ENCODE measurements at places on chromosomes 16 and 17. TPM values are rescaled to one million over a fixed set of nuclear protein-coding genes. Genes with fewer than 3 reads are reported as not detected.

The ITGB4 gene
- 14.8 TPM for total RNA-seq

The YBX2 gene
- 2.7 TPM for total RNA-seq

The SPEM3 gene
- total RNA-seq = not detected

The CLDN7 gene
- 147 TPM for total RNA-seq

The ZSWIM7 gene
- total RNA-seq = 27.9 TPM

The SEPTIN12 gene
- 0.78 TPM for total RNA-seq

The TNS4 gene
- total RNA-seq = not detected

DNA sequence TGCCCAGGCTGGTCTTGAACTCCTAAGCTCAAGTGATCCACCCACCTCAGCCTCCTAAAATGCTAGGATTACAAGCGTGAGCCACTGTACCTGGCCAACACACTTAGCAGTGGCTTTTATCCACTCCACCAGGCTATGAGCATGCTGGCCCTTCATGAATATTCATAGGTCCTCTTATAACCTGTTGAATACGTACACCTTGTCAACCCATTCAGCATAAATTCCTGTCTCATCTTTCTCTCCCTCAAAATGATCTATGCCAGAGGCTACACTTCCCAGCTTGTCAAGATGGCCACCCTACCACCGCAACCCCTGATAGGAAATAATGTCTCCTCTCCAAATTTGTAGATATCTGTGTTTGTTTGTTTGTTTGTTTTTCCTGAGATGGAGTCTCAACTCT, 11.0 kb upstream of the ZG16 start:
- DNase-seq = no peak

DNA sequence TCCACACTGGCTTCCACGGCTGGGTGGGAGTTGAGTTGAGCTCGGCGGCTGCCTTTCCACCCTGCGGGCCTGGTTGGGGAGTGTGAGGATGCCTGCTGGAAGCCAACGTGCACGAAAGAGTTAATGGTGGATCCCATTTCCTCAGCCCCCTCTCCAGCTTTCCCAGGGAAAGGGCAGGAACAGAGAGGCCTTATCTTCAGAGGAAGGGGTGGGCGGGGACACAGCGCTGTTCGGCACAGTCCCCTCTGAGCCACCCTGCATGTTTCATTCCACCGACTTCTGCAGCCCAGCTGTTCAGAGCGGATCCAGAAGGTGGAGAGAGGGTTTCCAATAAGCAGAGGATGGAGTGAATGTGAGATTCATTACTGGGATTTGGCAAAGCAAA, 295.3 kb downstream of the SEC14L1 start:
- no peak for DNase-seq

- DNase-seq = no peak
Observed at GRCh38 chr17:14514973-14515372, 214.1 kb downstream of the HS3ST3B1 start.

DNA sequence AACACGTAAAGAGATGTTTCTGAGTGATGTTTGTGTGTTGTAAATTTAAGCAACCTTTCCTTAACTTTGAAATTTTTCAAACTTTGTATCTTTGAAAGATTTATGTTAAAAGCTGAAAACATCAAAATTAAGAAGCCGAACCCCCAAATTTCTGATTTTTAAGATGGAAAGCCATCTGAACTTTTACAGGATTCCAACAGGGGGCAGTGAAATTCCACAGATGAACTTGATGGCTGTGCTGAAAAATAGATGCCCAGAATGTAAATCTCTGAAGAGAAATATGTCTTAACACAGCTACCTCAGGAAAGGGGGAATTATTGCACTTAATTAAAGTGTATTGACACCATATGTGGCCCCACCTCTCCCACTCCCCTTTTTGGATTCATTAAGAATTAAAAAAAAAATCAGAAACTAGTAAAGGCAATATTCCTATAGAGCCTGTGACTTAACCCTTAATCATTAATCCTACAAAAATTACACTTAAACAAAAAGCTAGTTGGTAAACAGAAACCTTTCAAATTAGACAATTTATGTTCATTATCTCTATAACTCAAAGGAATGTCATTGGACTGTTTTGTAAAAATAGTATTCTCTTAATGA, 597.9 kb downstream of the KCNJ2 start:
- DNase-seq = no peak

GRCh38 chr17:9381068-9381467, 194.6 kb downstream of the STX8 start:
- no peak for DNase-seq

DNA sequence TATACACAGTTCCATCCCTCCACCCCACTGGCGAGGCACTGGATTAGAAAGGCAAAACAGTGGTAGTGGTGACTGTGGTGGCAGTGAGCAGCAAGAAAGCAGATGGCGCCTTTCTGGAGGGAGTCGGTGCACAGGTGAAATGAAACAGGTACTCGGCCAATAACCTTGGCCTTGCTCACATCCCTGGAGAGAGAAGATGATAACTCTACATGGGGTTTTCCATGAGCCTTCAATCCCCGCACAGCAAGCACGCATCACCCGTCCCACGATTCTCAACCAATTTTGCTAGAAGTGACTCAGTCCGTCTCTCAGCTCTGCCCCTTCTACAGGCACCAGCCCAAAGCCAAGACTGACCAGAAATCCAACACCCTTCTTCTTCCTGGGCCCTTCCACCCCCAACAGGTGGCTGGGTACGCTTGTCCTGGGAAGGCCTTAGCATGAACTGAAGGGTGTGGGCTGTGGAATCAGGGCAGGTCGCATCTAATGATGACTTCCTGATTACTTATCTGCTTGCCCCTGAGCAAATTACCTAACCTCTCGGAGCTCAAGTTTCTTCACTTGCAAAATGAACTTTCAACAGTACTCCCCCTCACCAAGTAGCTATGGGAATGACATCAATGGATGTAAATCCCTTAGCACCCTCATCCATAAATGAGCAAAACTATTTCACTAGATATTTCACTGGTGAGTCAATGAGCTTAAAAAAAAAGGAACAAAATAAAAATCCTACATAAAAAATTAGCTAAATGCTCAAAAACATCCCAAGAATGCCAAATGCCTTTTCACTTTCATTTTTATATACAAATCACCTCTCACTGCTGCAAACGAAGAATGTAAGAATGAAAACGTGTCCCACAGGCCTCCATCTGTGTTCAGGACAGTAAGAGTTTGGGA, 18.0 kb downstream of the XPO6 start:
- no peak for DNase-seq

DNA sequence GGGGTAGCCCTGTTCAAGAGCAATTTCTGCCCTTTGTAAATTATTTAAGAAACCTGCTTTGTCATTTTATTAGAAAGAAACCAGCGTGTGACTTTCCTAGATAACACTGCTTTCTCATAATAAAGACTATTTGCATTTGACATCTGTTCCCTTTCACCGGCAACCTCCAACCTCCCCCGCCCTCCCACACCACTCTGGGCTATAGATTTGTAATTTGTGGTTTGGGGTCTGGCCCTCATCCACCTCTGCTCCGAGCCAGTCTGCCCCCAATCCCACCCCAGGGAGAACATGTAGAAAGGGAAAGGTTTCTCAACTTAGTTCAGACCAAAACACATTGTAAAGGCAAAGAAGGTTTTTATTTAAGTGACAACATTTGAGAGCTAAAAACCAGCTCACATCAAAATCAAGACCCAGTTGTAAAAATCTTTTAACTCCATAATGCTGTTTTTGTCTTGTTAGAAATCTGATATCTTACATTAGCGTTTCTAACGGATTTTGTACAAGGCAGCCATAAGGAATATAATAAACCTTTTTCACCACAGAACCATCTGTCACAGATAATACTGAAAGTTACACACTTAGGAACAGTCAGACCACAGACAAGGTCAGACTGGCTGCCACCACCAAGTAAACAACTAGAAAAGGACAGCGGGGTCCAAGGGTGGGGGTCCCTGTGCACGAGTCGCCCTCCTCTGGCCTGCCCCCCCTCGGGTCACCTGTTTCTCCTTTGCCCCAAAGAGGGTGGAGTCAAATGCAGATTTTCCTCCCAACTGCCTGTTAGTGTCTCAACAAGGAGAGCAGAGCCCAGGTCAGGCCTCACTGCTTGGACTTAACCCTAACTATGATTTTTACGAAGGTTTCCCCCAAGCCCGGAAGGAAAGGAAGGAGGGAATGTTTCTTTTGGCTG, 6.9 kb downstream of the PIMREG start:
- no peak for DNase-seq
